ENCODE measurements at places on chromosomes 6 and 20.

GRCh38 chr6:138499303-138500018 lies at the start of gene NHSL1:
Gene NHSL1 (minus strand): TSS chr6:138499494. CDS start chr6:138499290, 204 bp downstream.
- DNase-seq: no peak

- DNase-seq: no peak
These were observed 92.4 kb downstream of the NCR2 start for GRCh38 chr6:41427642-41428335.

DNA sequence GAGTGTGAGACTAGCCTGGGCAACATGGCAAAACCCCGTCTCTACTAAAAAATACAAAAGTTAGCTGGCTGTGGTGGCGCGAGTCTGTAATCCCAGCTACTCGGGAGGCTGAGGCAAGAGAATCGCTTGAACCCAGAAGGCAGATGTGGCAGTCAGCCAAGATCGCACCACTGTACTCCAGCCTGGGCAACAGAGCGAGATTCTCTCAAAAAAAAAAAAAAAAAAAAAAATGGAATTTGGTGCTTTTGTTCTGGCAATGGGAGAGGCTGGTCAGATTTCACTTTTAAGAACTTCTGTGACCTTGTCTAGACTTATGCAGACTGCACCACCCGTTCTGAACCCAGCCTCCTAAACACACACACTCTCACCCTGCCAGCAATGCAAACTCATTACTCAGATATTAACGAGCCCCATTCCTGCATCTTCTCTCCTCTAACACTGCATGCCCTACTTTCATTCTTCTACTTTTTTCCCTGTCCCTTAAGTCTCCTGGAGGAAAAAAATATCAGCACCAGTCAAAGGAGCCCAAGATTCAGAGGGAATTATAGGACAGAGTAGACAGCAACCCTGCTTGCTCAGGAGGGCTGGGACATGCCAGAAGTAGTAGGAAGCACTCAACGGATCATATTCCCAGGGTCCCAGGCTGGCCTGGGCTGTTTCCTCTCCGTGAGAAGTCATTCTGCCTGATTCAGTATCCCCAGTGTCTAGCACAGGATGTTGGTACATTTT lies 4.4 kb downstream of the MOCS1 start:
- no peak for DNase-seq

DNA sequence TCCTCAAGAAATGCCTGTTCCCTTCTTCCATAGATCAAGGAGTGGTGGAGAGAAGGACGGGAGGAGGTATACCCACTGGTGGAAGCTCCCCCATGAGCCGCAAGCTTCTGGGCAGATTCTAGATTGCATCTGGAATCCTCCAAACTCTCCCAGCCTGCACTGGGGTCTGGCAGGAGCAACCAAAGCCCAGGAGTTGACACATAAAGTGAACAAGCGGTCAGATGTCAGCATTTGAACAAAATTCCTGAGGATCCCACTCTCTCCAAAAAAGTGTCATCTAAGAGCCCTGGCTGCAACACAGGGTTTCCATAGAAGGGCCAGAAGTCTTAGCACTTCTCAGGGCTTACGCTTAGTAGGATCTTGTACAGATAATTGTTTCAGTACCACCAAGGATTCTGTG lies 88.2 kb downstream of the KCNB1 start:
- DNase-seq: no peak

- no peak for DNase-seq
These were observed 98.7 kb downstream of the SHLD1 start for GRCh38 chr20:5848711-5849505.

DNA sequence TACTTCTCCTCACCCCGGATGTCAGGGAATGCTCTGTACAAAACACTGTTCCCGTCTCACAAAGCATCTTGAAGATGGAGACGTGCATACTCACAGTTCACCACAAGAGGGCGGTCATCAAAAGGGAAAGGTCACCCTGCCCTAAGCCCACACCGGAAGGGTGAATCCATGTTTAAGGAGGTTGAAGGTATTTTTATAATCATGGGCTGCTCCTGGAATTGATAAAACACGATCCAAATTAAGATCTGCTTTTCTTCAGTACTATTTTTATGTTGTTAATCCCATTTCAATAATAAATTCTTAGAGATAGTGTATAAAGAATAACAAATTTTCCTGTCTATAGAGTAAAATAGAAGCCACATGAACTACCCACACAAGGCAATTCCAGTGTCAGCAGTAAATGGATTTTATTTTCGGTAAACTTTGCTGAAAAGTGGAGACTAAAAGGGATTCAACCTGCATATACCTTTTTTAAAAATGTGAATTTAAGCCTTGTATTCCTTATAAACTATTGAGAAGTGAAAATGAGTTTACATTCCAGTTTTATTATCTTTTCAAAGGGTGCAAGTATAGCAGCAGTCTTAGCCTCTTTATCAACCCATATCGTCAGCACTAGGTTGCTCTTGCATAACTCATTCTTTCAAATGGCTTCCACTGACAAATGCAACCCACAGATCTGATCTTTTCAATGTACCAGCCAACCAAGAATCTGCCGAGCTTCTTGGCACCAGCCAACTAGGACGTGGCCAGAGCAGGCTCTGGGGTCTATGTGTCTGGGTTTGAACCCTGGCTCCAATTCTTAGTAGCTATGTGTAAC lies 79.7 kb upstream of the MBOAT1 start:
- DNase-seq: peak; percentile 42

GRCh38 chr6:120468486-120468885 lies 865.8 kb downstream of the TBC1D32 start:
- no peak for DNase-seq

DNA sequence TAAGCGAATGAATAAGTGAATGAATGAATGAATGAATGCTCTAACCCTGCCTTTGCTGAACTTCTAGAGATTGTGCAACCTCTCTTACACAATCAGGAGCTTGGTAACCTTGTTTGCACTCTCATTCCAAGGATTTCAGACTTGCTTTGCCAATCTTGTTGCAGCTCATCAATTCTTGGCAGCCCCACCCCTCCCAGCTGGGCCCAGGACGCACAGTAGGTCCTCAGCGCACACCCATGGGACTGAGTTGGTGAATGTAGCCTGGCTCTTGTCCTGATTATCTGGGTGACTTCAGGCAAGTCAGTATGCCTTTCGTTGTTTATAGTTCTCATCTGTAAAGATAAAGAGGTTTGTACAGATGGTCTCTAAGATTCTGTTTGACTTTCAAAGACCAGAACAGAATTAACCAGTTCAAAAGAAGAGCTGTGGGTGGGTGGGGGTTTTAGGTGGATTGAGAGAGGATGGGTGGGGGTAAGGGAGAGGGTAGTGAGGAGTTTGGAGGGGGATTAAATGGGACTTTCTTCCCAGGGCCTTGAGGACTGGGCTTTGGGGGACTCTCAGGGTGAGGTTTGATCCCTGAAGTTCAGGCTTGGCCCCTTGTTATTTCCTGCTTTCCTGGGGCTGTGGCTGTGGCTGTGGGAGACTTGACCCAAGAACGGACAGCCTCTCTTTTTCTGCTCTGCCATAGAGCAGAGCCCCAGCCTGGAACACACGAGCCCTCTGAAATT lies 33.2 kb downstream of the VEGFA start:
- DNase-seq: no peak

DNA sequence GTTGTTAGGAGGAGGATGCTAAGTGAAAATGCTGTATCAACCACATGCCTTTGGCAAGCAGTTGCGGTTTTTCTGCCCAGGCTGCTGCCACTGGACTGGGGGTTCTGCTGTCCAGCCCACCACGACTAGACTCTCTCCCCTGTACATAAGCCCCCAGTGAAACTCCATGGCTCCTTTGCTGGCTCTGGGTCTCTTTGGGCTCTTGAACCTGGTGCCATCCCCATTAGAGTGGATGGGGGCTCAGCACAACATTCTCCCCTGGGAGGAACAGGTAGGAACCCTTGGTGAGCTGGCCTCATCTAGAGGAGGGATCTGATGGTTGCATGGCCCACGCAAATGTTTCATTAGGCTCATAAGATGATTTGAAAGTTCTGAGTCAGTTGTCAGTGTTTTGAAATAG lies 204.8 kb upstream of the KCNG1 start:
- DNase-seq: no peak

- no peak for DNase-seq
These were observed 110.2 kb upstream of the CST7 start for GRCh38 chr20:24838546-24839535.

DNA sequence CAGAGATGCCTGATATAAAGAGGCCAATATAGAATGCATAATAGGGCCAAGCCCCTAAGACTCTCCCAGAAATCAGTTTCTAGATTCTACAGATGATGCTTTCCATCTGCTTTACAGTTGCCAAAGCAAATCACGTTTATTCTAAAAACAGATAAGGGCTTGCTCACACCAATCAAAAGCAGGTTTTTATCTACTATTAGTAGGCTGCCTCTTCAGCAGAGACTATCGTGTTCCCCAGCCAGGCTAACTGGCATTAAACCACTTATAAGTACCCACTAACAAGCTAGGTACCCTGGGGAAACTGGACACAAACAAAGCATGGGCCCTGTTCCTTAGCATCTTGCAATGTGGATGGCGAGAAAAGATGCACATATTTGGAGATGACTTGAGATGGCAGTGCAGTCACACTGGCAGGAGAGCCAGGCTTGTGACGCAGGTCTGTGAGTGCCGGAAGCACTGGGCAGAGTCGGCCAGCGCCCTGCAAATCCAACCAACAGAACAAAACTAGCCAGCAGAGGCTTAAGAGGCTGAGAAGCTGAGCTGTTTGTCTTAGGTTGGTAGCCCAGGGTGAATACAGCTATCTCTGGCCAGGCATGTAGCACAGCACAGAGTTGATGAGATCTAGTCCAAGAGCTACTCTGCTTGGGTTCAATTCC lies 73.4 kb downstream of the GFOD1 start:
- no peak for DNase-seq

DNA sequence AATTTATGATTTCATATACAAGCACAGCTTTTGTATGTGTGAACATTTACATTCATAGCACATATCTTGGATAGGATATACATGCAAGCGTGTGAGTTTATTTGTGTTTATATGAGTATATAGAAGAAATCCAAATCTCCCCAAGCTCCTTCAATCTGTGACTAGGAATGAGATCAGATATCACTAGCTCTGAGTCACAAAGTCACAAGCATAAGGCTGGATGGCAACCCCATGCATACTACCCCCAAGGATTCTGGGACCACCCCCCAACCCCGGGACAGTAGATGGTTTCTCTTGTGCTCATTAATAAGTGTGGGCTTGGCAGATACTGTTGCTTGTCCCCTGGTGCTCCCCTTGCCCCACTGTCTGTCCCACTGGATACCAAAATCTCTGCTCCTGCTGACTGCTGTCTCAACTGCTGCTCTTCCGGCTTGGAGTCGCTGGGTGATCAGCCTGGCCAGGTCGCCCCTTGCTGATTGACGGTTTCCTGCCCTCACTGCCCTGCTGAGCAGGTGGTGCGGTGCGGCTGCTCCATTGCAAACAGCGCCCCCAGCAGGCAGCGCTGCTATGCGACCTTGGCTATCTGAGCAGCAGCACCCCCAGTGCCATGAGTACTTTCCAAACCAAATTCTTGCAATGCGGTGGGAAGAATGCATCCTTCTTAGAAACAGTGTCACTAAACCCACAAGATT lies 279.4 kb downstream of the CD83 start:
- DNase-seq: no peak

- peak; percentile 17 for DNase-seq
These were observed at the start of gene CDH22 for GRCh38 chr20:46308258-46309157. Gene CDH22 (minus strand): TSS chr20:46308498. CDS start chr20:46251294, 57,204 bp downstream.

DNA sequence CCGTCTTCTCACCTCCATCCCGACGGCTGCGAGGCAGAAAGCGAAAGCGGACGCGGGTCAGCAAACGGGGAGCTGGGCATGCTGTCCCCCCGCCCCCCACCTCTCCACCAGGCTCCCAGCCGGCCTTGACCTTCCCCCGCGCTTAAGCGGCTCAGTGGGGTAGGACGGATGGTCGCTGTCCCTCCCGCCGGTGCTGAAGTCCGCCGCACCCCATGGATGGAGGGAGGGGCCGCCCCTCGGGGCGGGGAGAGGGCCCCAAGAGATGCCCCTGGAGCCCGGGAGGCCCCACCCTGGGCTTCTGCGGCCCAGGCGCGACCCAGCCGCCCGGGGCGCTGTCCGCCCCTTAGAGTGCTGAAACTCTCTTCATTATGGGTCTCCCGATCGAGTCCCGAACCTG lies at the start of gene KCNB1:
KCNB1 (minus strand) TSS at position 48 of the 397 bp plus-strand sequence. CDS start 188 bp downstream, outside the sequence.
- DNase-seq: peak; percentile 20

- no peak for DNase-seq
These were observed 59.2 kb upstream of the TFAP2D start for GRCh38 chr6:50654155-50654554.

- no peak for DNase-seq
These were observed 643 bp upstream of the MAP3K4 start for GRCh38 chr6:160990847-160991405.

DNA sequence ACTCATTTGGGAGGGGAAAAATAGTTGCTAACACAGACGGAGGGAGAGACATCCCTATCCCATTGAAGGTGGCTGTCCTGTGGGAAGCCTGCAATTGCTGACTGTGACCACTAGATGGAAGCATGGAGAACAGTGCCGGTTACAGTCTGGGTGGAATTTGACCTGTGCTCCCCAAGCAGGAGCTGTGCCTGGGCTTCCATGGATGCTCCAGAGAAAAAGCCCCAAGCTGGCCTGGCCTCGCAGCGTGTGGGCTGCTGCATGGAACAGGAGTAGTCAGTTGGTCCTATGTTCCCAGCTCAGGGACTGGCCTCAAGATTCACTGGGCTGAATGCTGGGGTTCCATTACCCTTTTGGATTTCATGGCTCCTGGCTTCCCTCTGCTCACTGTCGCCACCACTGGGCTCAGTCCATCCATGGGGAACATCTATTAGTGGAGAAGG lies 116.3 kb upstream of the CHD6 start:
- DNase-seq: peak; percentile 1

GRCh38 chr6:52574709-52575501 lies 2.0 kb downstream of the TRAM2 start:
- peak; percentile 27 for DNase-seq

- no peak for DNase-seq
These were observed 9.8 kb downstream of the VEGFA start for GRCh38 chr6:43779852-43780236.

DNA sequence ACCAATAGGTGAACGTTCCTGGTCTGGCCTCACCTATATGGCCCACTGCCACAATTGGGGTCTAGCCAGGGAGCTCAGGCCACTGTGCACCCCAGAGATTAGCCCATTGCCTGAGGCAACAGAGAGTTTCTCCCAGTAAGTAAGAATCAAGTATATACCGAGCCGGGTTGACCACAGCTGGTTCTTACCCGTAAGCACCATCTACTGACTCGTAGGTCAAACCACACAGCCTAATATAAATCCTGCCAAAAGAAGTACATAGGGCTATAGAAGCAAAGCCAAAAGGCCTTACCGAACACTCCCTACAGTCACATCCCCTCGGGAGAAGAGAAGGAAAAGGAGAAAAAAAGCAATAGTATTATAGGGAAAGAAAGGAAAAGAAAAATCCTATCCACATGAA lies 463.6 kb upstream of the GJE1 start:
- no peak for DNase-seq

DNA sequence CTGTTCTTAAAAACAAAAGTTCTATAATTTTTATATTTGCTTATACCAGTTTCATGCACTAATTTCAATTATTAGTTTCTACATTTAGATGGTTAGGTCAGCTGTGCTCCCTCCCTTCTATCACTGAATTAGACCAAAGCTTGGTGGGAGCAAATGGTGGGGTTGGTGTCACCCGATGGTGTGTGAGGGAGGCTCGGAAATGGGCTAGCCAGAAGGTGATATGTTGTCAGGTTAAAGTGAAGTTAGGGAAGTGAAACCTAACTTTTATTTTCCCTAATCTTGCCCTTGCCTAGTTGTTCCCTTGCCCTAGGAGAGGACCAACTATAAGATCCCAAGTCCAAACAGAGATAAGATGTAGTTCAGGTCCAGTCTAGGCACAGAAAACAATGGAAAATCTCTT lies 38.7 kb downstream of the RPS12 start:
- DNase-seq: no peak

- DNase-seq: no peak
These were observed 107.1 kb upstream of the JAG1 start for GRCh38 chr20:10780901-10781300.

GRCh38 chr6:12115492-12115891 lies 103.4 kb downstream of the HIVEP1 start:
- no peak for DNase-seq

All from stimulated activated CD8-positive, alpha-beta memory T cell treated with anti-CD3 and anti-CD28 coated beads, Interleukin-15, amount 100 ng/mL, for 48 hours (primary cell).